ENCODE measurements at places on chromosomes 3 and 15. TPM values are rescaled to one million over a fixed set of nuclear protein-coding genes. Genes with fewer than 3 reads are reported as not detected.

The AADACL2 gene
- not detected for total RNA-seq

The PFN2 gene
- 97.1 TPM for total RNA-seq

The SNAP23 gene
- total RNA-seq: 71.5 TPM

The RLBP1 gene
- total RNA-seq: not detected

The PLA2G4F gene
- total RNA-seq: 5.2 TPM

The GOLGA8T gene
- 0.27 TPM for total RNA-seq

The ESYT3 gene
- total RNA-seq: 3.5 TPM

The SLC28A1 gene
- 0.17 TPM for total RNA-seq

The CDAN1 gene
- total RNA-seq: 12.9 TPM

The PCOLCE2 gene
- total RNA-seq: 3.4 TPM

The CFAP91 gene
- 3.3 TPM for total RNA-seq

The ADPRH gene
- 7.3 TPM for total RNA-seq

The CDC25A gene
- 3.6 TPM for total RNA-seq

The SPINT1 gene
- 306 TPM for total RNA-seq

The MAGI1 gene
- 15.4 TPM for total RNA-seq

The CX3CR1 gene
- total RNA-seq: not detected

The CAV3 gene
- not detected for total RNA-seq

The GOLGA6B gene
- not detected for total RNA-seq

The C2CD4A gene
- total RNA-seq: 0.75 TPM

The RGMA gene
- 1.0 TPM for total RNA-seq

The GOLGA6D gene
- not detected for total RNA-seq

The GOLGA8S gene
- not detected for total RNA-seq

The TMEM212 gene
- total RNA-seq: not detected

The CPN2 gene
- total RNA-seq: not detected

The HGD gene
- total RNA-seq: 0.88 TPM

The KNSTRN gene
- total RNA-seq: 23.2 TPM

The PLCB2 gene
- 1.5 TPM for total RNA-seq

The TEX55 gene
- not detected for total RNA-seq

The STRC gene
- 0.21 TPM for total RNA-seq

The CCR9 gene
- total RNA-seq: not detected

The GABRR3 gene
- not detected for total RNA-seq

The BCHE gene
- 6.6 TPM for total RNA-seq

The LACTB gene
- total RNA-seq: 11.6 TPM

The LIPH gene
- total RNA-seq: 2.5 TPM

The TRPM1 gene
- total RNA-seq: 1.2 TPM

The RTP4 gene
- 1.5 TPM for total RNA-seq

All from kidney epithelial cell (primary cell).